ENCODE measurements at places on chromosomes 3 and 15.
A peak's percentile ranks its signal among the peaks of the same experiment; 100 is the strongest.

GRCh38 chr3:16890597-16891333 lies 6.0 kb downstream of the PLCL2 start:
- DNase-seq, result no peak

- DNase-seq, result no peak
Observed at GRCh38 chr3:113758389-113759024, 11.7 kb downstream of the ATP6V1A start.

DNA sequence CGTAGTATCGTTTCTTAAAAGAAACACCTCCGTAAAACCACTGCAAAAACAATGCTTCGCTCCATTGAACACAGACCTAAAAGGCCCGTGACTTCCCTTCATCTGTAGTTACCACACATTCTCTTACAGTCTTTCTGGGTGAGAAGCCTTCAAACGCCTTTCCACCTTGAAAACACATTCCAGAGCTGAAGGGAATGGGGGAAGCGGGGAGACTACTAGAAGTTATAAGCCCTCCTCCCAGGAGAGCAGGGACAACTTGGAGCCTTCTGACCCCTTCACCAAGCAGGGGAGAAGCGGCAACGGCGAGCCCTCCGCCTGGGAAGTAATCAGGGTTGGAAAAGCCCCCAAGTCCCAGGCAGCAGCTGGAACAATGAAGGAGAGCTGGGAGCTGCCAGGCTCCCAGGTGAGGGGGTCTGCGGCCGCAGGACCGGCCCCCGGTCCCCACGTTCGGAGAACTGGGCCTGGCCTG lies 461 bp downstream of the SECISBP2L start:
- DNase-seq, result no peak

DNA sequence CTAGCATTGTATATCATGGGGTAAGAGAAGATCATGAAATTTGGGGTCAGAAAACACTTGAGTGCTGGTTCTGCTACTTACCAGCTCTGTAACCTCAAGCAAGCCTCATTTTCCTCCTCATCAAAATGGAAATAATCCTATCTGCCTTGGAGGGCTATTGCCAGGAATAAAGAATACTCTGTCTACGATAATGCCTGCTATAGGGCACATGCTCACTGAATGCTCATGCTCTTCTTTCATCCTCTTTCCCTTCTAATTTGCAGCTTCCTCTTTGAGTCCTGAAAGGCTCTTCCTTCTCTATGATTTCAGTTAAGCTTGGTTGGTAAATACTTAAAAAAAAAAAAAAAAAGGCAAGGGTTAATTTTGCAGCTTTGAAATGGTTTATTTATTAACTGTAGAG lies 12.8 kb downstream of the RTP1 start:
- no peak for DNase-seq

- DNase-seq, result no peak
Observed at GRCh38 chr3:147900851-147901250, 491.7 kb downstream of the ZIC1 start.

DNA sequence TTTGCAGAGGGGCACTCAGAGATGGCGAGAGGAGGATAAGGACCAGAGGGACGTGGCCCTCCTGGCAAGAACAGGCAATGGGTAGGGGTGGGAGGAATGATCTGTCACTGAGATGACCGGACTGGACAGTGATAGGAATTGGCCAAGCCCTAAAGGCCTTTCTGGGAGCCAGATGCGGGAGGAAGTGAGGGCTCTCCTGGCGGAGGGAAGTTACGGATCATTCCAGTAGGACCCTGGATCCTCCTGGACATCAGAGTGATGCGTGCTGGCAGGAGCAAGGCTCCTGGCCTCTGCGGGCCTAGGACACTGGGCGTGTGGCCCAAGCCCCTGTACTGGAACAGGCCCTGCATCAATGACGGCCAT lies 23.4 kb downstream of the KIF7 start:
- no peak for DNase-seq

DNA sequence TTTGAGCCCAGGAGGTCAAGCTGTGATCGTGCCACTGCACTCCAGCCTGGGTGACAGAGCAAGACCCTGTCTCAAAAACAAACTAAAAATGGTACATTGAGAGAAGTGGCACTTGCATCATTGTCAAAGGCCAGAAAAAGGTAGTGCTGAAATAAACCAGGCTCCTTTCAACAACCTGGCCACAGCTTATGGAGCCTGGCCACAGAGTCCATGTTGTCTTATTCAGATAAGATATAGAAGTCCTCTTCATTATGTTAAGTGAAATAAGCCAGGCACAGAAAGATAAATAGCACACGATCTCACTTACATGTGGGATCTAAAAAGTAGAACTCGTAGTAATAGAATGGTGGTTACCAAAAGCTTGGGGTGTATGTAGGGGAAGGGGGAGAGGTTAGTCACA lies 34.8 kb downstream of the EMC4 start:
- DNase-seq, result no peak

DNA sequence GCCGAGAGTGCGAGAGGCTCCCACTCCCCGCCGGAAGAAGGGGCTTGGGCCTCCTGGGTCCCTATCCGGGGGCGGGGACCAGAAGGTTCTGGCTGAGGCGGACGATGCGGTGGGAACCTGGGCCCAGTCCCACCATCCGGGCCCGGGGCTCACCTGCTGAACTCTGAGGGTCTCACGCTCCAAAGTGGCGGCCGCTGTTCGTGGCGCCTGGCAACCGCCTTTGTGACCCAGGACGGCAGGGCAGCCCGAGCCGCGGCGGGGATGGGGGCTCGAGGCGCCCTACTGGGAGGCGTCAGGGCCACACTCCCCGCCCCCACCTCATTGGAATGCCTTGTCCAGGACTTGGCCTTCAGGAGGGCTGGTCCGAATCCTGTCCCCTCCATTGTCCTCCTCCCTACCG lies at the start of gene FANCD2OS:
Gene FANCD2OS (minus strand): TSS at position 165 of the 400 bp plus-strand sequence. CDS start 3,481 bp downstream, outside the sequence.
- DNase-seq, result no peak

DNA sequence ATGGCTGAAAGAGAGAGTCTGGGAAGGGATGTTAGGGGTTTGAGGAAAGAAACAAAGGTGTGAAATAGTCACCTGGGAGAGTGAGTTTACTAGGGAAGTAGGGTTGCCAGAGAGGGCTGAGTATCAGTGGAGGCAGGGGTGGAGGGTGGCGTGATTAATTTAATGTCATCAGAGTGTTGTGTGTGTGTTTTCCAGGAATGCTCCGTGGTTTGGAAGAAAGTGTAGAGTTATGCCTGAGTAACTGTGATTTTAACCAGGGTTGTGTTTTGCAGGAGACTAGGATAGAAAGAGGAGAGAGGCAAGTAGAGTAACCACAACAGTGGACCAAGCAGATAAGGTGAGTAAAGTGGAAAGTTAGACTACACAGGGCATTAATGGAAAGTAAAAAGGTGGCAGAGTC lies 27.2 kb downstream of the PLD1 start:
- no peak for DNase-seq

GRCh38 chr3:124318014-124318413 lies 326.1 kb upstream of the ROPN1 start:
- no peak for DNase-seq

DNA sequence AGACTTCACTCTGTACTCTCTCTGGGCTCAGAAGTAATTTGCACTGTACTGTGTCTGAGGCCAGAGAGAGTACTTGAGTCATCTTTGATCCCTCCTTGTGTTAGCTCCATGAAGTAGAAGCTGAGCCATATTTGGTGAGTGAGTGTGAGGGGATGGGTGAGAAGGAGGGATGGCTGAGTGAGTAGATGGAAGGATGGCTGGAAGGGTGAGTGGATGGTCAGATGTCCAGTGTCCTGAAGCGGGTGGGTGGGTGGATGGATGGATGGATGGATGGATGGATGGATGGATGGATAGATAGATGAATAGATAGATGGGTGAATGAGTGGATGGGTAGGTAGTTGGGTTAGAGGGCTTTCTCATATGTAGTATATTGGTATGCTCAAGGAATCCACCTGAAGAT lies 39.3 kb downstream of the FGD5 start:
- no peak for DNase-seq

- peak; percentile 91 for DNase-seq
Observed at GRCh38 chr3:63015614-63016309, 140.5 kb upstream of the CADPS start.

DNA sequence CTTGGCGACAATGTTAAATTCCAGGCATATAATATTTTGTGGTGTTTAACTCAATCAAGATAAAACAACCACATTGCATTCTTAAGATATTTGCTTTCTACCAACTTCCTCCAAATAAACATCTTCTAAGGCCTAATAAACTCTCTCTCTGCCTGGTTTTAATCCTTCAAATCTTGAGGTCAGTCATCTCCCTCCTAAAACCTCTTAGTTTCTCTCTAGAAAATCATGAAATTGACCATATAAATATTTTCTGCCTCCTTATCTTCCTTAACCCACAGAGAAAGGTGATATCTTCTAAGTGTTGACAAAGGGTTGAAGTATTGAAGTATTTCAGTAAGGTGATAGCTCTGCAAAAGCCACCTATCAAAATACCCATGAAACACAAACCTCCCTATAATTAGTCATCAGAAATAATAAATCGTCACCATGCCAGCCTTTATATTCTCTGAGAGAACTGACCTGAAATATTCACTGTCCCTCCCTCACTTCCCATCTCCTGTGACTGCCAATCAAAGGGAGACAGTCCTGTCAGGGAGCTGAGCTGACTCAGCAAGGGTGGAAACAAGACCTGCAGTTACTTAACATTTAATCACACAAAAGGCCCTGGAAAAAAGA lies 1261.1 kb downstream of the ROBO1 start:
- peak; percentile 8 for DNase-seq

DNA sequence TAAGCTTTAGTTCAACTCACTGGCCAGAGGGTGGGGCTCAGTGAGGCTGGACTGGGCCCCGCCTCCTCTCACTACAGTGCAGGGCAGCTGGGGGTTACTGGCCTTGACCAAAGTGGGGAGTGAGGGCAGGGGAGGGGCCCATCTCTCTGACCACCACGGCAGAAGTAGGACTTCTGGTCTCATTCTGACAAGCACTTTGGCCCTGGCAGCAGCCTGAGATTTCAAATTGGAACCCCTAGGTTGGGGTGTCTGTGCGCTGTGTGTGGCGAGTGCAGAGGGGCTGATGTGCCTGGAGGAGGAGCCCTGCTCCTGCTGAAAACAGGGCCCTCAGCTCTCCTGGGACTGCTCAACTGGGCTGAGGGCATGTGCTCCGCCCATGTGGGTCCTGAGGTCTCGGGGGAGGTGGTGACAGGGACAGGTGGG lies 60.3 kb upstream of the RPL32 start:
- no peak for DNase-seq

DNA sequence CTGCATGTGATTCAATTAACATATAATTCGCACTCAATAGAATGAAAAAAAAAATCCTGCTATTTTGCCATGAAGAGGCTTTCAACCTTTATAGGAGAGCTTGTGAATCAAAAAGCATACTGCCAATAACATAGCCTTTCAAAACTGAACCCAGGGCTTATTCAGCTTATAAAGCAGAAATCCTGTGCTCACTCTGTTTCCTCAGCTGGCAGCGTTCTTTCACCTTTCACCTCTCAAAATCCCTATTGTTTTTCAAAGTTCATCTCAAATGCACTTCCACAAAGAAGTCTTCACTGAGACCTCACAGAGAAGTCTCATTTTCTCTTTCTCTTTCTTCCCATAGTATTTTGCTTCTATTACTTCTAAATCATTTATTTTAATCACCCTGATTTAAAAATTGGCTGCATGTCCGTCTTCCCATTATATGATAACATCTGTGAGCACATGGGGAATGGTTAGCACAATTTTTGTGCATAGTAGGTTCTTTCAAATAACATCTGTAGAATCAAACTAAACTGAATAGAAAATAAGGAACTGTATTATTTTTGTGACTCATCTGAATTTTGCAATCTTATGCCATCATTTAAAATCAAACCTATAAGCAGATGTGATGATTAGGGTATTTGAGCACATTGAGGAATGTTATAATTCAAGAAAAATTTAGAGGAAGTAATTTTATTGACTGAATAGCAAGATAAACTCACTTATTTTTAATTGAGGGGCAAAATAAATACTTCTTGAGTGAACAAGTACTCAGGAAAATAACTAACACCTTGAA lies 373.4 kb downstream of the NLGN1 start:
- no peak for DNase-seq

DNA sequence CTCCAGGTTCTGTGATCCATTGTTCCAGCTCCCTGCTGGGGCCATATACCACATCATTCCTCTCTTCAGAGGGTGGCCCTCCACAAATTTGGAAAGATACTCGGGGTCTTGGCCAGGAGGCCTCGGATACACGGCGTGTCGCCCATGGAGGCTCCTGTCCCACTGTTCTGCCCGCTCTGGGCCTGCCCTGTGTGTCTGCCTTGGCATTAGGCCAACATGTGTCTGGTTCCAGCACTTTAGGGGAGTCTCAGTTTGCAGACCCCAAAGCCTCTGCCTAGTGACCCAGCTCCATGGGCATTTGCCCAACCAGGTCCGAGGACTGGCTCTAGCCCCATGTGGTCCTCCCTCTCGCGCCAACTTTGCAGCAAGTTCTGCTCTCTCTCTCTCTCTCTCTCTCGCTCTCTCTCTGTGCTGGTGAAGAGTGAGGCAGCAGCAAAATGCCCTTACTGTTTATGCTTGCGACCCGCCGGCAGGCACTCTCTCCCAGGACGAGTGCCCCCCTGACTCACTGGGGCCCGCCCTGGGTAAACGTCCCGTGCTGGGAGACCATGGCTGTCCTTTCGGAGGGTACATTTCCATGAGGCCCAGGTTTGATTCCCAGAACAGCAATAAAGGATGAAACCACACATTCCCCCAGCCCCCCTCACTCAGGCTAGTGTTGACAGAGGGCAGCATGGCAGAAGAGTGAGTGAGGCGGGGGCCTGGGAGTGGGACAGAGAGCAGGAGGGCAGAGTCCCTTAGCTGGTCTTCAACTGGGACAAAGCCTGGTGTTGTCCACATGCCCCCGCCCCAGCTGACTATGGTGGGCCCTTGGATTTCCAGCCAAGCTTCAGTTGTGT lies 77.9 kb downstream of the ISG20 start:
- DNase-seq, result no peak

DNA sequence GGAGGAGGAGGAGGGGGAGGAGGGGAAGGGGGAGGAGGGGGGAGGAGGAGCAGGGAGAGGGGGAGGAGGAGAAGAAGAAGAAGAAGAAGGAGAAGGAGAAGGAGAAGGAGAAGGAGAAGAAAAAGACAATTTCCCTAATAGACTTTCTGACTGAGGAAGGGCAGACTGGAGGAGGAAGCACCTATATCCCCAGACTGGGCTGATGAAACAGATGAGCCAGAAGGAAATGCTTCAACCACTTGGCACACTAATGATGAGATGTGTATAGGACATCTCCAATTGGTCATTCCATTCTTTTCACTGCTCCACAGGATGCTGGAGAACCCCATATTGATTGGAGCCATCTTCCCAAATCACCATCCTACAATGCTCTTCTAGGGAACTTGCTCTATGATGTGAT lies 69.9 kb downstream of the LYZL4 start:
- no peak for DNase-seq

DNA sequence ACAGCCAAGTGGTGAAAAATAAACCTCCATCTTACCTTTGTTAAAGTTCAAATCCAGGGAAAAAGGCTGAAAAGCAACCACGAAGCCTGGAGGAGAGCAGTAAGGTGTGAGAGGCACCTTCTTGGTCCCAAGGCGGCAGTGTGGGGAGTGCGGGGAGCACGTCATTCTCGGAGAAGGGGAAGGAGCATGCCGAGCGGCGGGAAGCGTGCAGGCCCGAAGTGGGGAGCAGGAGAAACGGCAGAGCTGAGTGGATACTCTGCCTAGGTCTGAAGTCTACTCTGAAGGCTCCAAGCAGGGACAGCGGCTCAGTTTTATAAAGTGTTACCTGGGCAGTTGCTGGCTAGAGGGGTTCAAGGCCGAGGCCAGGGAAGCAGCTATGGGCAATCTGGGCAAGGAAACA lies 96.9 kb downstream of the RYK start:
- DNase-seq, result no peak
